ENCODE measurements at places on chromosomes 6 and 20.

DNA sequence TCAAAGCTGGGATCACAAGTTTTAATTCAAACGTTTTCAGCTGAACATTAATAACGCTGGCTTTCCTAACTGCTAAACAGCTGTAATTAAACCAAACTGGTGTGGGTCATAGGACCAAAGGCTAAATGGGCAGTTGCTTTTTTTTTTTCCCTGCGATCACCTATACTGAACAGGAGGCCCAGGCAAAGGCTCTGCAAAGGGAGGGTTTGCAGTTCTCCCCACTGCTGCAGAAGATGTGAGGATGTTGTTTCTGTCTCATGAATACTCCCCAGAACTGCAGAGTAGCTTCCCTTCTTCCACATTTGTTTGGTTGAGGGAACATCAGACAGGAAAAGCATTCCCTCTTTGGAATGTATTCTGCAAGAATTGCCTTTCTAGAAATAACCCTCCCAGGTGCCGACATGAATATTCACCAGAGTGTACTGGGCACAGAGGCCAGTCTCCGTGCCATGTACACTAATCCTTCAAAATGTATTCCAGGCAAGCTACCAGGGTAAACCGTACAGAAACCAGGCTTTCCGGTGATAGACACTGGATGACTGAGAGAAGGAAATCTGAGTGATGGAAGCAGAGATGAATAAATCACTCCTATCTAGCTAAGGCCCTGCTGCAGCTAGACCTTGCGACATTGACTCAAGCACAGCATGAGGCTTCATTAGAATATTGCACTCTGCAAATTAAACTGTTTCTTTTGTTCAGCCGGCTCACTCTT is 370.1 kb downstream of the BTBD9 start:
- no peak for DNase-seq

GRCh38 chr6:27864906-27865849 is 47.0 kb downstream of the OR2B2 start:
- DNase-seq = peak; percentile 82

DNA sequence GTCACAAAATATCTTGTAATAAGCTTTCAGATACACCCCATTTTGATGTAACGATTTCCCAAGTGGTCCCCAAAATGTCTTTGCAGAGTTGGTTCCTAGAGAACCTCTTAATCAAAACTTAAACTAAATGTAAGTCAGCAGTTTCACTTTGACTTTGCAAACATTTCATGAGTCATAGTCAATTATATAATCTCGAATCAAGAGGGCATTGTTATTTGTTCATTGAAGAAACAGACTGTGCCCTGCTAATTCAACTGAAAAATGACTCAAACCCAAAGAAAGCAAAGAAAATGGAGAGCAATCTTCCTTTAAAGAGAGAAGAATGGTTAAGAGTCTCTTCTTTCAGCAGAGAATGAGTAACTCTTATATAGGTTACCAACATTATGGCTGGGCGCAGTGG is 58.3 kb downstream of the IPCEF1 start:
- no peak for DNase-seq

DNA sequence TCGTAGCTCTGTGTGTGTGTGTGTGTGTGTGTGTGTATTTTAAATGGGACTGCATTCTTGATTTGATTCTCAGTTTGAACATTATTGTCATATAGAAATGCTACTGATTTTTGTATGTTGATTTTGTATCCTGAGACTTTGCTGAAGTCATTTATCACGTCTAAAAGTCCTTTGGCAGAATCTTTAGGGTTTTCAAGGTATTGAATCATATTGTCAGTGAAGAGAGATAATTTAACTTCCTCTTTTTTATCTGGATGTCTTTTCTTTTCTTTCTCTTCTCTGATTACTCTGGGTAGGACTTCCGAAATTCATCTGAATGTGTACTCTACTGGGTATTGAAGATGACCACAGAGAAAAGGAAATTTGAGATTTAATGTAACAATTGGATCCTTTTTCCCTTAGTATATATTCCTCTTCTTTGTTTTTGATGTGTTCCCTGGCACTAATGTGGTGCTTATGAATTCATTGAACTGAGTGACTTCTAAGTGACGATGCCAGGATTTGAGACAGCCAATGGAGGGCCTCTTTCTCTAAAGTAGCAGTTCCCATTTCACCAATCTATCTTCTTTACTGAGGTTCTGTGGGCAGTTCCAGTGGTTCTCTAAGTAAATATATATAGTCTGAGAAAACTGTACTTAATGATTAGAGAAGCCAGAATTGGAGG is 47.6 kb downstream of the TNFAIP3 start:
- no peak for DNase-seq

DNA sequence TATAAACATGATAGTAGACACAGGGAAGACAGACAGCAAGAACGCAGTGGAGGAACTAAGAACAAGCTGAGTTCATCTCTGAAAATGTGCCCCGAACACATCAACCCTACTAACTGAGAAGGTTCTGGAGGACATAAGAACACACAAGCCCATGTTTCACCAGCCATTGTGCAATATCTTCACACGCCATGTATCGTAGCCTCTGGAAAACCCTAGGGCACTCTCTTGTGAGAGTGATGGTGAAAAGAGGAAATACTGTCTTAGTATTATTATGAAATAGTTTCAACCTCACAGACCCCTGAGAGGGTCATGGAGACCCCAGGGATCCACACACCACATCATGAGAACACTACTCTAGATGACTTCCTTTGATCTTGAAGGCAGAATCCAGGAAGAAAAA is 26.1 kb upstream of the FOXF2 start:
- DNase-seq = no peak

DNA sequence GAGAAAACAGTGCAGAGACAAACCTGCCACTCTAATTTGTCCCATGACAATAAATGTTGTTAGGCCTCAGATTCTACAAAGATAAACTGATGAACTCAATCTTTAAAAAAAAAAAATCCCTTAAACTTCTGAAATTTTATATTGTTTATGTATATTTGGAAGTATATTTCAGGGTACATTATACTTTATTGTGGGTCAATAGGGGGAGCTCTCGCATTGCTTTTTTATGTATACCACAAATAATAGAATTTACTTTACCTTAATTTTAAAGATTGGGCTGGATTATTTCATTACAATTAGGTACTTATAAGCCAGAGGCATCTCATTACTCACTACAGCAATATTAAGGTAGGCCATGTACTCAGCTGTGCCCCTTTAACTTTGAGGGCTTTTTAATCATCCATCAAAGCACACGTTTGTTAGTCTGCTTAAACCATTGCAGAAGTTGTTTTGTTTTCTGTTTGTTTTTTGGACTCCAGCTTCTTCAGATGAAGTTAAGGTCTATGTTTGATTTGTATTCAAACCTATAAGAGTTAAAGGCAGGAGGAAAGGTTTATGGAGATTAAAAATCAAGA is 56.3 kb upstream of the EYA4 start:
- no peak for DNase-seq

GRCh38 chr20:58863044-58863790 is 10.7 kb downstream of the GNAS start:
- DNase-seq = no peak
